ENCODE measurements at places on chromosomes 2 and 18. TPM values are rescaled to one million over a fixed set of nuclear protein-coding genes. Genes with fewer than 3 reads are reported as not detected.

MREG gene
- 12.4 TPM for polyA plus RNA-seq

GRCh38 chr18:74731097-74731496 is 133.4 kb downstream of the ZNF407 start:
- no peak for DNase-seq

DNA sequence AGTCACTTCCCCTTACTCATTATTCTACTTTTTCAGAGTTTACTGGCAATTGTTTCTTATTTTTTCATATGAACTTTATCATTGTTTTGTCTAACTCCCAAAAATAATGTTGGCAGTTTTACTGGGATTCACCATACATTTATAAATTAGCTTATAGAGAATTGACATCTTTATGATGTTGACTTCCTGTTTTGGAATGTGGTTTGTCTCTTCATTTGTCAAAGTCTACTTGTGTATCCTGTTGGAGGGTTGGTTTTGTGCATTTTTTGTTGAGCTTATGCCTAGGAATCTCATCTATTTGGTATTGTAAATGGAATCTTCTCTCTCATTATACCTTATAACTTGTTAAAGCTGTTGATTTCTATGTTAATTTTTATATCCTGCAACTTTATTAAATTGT is 16.4 kb downstream of the EPC2 start:
- DNase-seq, result no peak

- DNase-seq, result no peak
These were observed 8.4 kb upstream of the CREG2 start for GRCh38 chr2:101395545-101396315.

GRCh38 chr2:123128951-123129350 is 896.1 kb upstream of the CNTNAP5 start:
- DNase-seq, result no peak

DNA sequence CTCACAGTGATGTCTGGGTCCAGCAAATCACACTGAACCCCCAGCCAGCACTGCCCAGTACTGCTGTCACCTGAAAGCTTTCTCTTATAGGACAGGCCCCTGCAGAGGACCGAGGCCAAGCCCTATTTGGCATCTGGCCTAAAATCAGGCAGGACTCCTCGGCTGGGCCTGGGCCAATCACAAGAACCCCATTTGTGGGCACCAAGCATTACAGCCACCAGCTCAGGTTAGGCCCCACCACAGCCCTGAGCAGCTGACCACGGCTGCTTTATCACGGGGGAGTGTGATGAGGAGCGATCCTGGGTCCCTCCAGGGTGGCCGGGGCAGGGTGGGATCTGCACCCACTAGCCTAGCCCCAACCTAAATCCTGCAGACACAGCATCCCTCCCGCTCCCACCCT is 8.2 kb downstream of the BIN1 start:
- no peak for DNase-seq
